CD8-positive, alpha-beta memory T cell (primary cell): ENCODE measurements at places on chromosomes 4 and X. TPM values are rescaled to one million over a fixed set of nuclear protein-coding genes. Genes with fewer than 3 reads are reported as not detected.

- DNase-seq, result no peak
Observed at GRCh38 chr4:24434241-24434640, 150.1 kb downstream of the DHX15 start.

DNA sequence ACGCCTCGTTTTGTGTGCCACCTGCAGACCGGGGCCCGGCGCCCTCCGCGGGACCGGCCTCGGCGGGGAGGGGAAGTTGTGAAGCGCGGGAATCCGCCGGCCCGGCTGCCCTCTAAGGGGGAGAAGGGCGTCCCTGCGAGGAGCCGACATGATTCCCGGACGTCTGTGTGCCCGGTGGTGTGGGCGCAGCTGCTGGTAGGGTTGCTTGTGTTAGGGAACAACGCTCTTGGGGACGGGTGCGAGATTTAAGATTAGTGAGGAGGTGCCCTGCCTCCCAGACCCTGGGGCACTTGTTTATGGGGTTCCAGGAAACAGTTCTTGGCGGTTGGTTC lies 627 bp downstream of the CDKN2AIP start:
- no peak for DNase-seq

DNA sequence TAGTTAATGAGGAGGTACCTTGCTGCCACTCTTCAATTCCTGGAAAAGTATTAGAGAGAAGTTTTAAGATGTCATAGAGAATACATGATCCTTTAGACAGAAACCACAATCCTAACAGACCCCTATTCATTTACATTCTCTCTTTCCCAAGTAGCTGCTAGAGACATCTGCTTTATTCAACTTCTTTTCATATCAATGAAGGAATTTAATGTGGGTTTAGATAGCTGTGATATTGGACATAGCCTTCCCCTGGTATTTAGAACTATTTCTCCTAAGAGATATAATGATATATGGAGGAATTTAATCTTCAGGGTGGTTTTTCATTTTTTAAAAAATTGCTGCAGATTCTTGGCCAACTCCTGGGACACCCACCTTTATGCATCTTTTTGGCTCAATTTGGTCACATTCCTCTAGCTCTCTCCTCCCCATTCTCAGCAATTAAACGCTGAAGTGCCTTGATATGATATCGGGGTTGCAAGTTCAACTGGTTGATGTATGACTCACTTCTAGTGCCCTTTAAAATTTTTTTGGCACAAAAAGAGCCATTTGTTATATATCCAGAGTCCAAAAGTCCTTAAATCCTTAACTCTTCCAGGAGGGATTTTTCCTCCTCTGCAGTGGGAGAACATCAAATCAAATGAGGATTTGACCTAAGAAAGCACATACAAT lies 57.6 kb downstream of the DOCK11 start:
- DNase-seq, result no peak

DNA sequence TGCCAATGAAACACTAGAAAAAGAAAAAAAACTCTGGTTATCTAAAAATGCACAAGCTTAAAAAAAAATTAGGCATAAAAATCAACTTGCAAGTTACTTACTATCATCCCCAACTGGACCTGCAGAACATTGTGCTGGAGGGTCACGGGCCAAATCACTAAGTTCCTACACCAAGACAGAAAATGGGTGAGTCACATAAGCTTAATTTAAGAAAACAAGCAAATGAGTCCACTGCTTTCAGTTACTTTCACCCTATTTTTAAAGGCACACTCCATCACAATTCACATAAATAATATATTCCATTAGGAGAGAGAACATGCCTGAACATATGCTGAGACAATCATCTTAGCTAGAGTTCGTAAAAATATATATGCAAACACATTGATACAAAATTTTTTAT lies 17.7 kb downstream of the UBE2D3 start:
- no peak for DNase-seq

DNA sequence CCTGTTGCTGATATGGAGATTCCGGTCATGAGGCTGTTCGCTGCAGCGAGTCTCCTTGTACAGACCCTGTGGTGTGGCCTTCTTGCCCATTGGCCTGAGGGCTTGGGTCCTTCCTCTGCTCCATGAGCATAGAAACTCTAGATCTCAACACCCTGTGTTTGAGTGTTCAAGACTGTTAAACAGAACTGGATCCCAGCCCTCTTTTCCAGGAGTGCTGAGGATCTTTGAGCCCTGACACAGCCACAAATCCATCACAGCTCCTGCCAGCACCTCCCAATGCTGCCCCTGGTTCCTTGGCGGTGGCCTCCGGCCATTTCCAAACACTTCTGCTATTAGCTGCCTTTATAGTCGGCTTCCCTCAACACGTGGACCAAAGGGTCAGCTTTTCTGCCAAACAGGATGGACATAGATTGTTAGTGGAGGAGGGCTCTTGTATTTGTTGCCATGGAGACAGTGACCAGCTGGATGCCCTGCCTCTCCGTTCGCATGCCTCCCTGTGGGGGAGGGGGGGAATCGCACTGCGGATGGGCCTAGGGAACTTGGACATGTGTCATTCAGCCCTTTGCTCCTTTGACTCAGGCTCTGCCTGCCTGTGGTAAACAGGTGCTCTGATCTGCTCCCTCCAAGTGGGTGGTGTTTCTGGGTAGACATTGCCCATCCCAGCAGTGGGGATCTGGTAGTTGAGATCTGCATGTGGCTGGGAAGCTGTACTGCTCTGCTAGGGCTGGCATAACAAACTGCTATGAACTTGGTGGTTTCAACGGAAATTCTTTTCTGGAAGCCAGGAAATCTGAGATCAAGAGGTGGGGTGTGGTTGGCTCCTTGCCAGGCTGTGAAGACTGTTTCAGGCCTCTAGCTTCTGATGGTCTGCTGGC lies 6.9 kb upstream of the WDR1 start:
- DNase-seq, result no peak

DNA sequence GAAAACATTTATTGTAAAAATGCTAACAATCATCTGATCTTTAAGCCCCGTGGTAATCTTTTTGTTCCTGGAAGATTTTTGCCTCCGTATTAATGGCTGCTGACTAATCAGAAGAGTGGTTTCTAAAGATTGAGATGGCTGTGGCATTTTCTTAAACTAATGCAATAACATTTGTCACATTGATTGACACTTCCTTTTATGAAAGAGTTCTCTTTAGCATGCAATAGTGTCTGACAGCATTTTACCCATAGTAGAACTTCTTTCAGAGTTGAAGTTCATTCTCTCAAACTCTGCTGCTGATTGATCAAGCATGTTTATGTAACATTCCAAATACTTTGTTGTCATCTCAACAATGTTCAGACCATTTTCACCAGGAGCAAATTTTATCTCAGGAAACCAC lies 26.8 kb upstream of the UGT2B4 start:
- DNase-seq, result no peak

- DNase-seq, result peak; percentile 44
Observed at GRCh38 chrX:103175944-103176753, 38.8 kb upstream of the BEX4 start.

- no peak for DNase-seq
Observed at GRCh38 chr4:87462102-87462501, 39.7 kb downstream of the NUDT9 start.

- no peak for DNase-seq
Observed at GRCh38 chr4:157992038-157992705, 180.7 kb downstream of the GASK1B start.

- DNase-seq, result no peak
Observed at GRCh38 chr4:15718959-15719358, 16.1 kb downstream of the BST1 start.

Gene FGFBP1
- not detected for total RNA-seq

Gene RAB9B
- 0.35 TPM for total RNA-seq

Gene ZNF41
- 11.9 TPM for total RNA-seq

Gene CXCL1
- total RNA-seq, result not detected
